ENCODE measurements at places on chromosomes 3 and 15.

DNA sequence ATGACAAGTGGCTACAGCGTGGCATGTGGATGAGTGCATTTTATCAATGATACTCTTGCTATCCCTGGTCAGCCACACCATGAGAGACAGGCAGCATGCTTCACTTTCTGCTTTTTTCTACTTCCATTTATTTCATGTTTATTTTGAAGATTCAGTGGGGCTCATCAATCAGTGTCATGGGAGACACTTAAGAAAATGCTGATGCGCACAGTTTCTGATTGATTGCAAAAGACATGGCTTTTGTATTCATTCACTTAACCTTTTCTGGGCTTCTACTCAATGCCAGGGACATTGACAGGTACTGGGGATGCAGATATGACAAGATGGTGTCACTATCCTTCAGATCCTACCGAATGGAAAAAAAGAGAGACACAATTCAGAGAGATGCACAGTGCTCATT, 50.9 kb upstream of the CFAP161 start:
- no peak for DNase-seq

- DNase-seq, result no peak
Observed at GRCh38 chr15:50181201-50181968, 611 bp upstream of the SLC27A2 start.

- DNase-seq, result no peak
Observed at GRCh38 chr3:46676601-46677410, 16.7 kb downstream of the ALS2CL start.

DNA sequence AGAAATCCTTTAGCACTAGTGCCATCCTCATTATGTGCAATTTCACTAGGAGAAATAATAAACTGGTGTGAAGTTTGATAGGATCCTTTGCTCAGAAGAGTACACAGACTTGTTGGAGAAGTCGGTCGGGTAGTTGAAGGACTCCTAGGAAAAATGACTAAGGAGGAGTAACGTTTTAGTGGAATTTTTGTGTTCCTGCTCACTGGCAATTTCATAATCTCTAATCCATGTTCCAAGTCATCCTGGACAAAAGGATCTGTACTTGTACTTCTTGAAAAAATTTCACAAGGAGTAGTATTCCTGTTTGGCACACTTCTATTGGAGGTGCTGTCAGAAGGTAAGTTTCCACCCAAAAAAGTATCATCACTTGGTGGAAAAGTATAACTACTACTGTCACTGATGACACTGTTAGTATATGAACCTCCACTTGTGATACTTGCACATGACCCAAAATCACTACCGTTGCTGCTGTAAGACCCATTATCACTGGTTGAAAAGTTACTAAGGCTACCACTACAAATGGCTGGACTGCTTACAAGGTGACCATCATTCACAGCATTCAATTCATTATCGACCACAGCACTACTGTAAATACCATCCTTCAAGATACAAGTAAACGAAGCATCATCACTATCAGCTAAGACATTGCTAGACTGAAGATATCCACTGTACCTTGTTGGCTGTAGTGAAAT, 77.4 kb downstream of the NEDD4 start:
- DNase-seq, result no peak

DNA sequence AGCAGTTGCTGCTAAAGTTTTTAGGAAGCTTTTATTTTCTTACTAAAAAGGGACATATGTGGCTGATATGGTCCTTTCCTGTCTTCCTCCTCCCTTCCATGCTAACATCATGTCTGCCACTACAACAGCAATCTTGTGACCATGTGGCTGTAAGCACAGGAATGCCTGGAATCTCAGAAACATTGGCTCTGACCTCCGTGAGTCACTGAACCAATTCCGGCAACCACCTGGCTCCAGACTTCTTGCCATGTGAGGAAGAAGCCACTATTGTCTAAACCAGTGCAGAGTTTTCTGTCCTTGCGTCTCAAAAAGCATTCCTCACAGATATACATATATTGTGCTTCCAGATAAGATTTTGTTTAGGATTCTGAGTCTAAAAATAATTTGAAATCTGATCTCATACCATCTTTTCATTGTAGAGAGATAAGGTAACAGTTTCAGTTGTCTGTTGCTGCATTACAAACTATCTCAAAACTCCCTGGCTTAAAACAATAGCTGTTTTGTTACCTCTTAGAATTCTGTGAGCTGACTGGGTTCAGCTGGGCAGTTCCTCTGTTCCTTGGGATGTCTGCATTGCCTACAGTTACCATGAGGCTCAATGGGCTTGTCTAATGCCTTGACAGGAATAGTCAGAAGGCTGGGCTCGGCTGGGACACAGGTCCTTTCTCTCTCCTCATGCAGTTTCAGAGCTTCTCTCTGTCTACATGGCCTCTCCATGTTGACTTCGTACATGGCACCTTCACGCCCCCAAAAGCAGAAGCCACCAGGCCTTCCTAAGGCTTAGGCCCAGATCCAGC, 77.3 kb upstream of the MAGI1 start:
- no peak for DNase-seq

DNA sequence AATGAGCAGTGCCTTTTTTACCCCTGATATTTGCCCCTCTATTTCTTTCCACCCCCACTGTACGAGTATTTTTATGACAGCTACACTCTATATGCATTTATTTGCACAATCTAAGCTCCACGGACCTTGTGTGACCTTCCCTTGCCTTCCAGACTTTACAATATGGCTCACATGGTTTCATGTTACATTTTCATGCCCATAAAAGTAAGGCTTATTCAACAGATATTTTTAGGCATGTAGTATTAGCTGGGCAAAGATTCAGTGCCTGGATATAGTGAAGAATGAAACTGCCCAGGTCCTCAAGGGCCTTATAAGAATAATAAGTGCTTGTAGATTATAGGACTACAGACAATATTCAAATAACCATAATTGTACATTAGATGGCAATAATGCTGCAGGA, 481.9 kb upstream of the CNTN4 start:
- no peak for DNase-seq

DNA sequence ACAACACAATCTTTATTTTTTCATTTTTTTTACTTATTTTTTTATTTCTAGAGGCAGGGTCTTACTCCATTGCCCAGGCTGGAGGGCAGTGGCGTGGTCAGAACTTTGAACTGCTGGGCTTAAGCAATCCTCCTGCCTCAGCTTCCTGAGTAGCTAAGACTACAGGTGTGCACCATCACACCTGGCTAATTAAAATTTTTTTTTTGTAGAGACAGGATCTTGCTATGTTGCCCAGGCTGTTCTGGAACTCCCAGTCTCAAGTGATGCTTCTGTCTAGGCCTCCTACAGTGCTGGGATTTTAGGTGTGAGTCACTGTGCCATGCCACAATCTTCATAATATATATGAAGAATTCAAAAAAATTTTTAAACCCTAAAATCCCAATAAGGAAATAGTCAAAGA, 20.8 kb downstream of the HSPBAP1 start:
- DNase-seq, result no peak

GRCh38 chr15:26115229-26115943, 252.3 kb upstream of the ATP10A start:
- no peak for DNase-seq

DNA sequence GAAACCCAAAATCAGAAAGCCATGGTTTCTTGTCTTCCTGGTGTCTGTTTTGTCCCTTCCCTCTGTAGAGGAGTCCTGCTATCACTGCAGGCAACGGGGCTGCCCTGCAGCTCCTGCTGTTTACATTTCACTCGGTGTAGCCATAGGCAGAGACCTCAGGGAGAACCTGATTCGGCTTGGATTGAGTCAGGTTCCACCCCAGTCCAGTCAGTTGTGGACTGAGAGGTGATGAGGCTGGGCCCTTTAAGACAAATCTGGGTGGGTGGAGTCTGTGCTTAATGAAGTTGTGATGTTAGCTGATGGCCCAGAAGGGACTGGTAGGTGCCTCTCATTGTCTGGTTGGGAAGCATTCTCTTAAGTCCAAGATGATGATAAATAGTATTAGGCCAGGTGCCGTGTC, 35.7 kb downstream of the FLNB start:
- no peak for DNase-seq

DNA sequence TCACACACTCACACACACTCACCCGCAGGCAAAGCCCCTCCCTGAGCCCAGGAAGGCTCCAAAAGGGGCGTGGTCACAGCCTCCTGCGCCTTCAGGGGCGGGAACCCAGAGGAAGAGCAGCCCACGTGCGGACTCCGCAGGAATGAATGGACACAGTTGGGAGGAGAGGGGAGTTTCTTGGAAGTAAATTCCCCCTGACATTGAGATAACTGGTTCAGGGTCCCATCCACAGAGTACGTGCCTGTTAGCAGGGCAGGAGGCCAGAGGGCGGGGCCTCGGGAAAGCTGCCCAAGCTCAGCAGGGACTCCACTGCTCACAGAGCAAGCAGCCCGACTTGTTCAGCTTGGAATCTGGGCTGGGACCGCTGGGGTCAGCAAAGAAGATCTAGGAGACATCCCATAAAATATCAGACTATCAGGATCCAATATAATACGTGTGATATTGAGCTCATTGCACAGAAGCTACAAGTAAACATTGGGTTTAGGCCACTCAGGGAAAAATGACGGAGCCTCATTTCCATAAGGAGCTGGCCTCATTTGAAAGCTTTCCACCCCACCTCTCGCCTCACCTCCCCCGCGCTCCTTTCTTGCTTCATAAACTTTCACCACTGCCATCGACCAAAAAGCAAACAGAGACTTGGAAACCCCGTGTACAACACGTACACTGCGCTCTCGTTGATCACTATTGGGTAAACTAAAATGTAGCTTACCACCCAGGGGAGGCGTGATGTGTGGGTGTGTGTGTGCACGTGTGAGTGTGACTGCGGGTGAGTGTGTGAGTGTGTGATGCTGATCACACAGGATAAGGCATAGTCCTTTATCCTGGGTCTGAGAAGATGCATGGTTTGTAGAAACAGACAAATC, 36.0 kb downstream of the TM2D3 start:
- DNase-seq, result no peak

DNA sequence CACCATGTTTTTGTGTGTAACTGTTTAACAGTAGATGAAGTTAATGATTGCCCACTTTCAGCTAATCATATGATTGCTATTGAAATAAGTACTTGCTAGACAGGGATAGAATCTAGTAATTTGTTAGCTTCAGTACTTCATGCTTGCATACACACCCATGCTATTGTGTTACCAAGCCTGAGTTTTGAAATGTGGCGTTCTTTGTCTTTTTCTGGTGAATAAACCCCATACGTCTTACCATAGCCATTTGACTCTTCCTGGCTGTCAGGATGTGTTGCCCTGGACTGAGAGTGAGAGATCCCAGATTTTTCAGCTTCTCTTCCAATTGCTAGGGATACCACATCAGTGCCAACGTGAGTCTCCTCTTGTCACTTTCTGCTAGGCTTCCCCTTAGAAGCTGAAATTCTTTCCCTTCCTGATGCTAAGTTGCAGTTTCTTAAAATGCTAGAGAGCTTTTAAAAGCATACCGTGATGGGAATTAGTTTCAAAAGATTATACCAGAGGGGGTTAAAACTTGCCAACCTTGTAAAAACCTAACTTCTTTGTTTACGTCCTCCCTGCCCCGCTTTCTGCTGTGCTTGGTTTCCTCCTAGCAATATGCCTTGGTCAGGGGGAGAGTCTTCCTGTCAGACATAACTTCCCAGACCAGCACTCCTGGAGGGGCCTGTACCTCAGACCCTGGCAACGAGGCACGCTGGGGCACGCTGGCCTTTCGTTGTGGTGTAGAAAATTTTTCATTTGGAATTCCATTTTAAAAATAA, 62.9 kb upstream of the ULK4 start:
- no peak for DNase-seq

DNA sequence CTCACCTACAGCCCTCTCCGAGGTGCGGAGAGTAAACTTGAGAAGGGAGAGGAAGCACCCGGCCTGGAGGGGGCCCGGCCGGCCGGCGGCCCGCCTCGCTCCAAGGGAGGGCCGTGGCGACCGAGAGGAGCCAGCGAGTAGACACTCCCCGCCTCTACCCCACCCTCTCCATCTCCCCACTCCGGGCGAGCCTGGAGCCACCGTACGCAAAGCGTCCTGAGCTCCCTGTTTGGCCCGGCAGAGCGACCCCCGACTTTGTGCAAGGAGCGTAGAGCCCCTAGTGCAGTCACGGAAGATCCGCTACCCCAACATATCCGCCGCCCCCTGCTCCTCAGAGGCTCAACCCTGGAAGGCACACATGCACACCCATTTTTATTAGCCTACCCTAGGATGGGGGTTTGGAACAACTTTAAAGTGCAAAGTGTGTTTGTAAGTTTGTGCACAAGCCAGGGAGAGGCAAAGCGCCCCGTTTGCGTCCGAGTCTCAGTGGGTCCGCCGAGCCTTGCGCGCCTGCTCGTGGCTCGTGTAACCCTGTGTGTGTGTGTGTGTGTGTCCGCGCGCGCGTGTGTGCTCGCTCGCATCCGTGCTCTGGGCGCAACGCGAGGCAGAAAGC, 508 bp upstream of the SMAD6 start:
- peak; percentile 26 for DNase-seq

- no peak for DNase-seq
Observed at GRCh38 chr15:85036716-85037115, 55.1 kb downstream of the PDE8A start.

GRCh38 chr3:149626671-149627070, 31.2 kb downstream of the WWTR1 start:
- DNase-seq, result no peak

DNA sequence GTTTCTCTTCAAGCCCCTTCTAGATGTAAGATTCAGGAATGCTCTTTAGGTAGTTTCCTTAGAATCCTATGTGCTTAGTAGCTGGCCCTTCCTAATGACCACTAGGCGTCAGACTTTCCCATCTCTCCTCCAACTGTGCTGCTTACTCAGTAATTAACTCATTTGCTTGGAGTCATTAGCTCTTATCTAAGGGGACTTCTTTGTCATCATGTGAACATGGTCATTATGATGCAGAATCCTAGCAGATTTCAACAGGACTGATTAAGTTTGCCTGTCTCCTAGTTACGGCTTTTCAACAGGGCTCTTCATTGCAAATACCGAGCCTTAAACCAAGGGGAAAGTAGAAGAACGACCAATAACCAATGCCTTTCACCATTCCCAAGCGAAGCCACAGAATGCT, 46.4 kb downstream of the GJD2 start:
- no peak for DNase-seq

DNA sequence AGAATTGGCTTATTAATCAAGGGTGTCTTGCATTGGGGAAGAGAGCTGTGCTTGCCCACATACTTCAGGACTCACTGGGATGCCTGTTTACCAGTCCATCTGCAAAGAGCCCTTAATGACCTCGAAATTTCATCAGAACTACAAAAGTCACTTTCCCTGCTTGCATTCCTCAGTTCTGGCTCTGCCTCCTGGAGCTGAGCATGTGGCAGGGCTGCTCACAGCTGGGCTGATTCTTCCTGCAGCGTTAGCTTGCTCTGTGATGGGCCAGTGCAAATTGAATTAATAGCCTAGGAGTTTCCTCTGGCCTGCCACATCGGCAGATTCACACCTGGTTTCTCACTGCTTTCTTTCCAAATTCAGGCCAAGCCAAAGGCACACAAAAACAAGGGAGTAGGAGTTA, 108.9 kb downstream of the DUT start:
- no peak for DNase-seq

- DNase-seq, result no peak
Observed at GRCh38 chr3:152957491-152957890, 122.6 kb downstream of the P2RY1 start.

- DNase-seq, result no peak
Observed at GRCh38 chr3:155149494-155149893, 69.4 kb downstream of the MME start.
